ENCODE measurements at places on chromosomes 3 and 15.
A peak's percentile ranks its signal among the peaks of the same experiment; 100 is the strongest.

DNA sequence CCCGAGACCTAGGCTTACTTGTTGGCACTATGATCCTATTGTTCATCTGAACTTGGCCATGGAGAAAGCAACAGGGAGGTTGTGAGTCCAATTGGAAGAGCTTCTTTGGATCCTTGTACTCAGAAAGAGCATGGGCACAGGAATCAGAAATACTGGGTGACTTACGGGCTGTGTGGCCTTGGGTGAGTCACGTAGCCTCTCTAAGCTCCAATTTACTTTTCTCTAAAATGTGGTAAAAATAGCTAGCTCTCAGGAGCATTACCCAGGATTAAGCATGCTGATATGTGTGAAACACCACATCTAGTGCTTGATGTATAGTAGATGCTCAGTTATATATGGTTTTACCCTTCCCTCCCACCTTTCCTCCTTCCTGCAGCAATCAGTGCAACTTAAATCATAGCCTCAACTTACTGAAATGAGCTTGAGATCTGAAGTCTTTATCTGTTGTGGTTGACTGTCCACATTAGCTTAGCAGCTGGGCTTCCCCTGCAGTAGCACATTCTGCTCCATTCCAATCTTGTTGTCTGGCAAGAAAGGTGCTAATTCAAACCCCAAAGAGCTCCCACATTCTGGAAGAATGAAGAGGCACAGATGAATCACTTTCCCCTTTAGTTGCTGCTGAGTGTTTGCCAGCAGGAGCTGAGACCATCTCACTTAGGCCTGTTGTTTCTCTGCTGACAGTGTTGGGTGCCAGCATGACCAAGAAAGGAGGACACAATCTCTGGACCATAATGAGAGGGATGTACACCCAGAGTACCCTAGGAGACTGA, 299.1 kb upstream of the TRIM42 start:
- no peak for DNase-seq

GRCh38 chr3:41117398-41117870, 81.9 kb upstream of the CTNNB1 start:
- DNase-seq = peak; percentile 95

GRCh38 chr3:36663666-36664291, 100.6 kb downstream of the DCLK3 start:
- no peak for DNase-seq

DNA sequence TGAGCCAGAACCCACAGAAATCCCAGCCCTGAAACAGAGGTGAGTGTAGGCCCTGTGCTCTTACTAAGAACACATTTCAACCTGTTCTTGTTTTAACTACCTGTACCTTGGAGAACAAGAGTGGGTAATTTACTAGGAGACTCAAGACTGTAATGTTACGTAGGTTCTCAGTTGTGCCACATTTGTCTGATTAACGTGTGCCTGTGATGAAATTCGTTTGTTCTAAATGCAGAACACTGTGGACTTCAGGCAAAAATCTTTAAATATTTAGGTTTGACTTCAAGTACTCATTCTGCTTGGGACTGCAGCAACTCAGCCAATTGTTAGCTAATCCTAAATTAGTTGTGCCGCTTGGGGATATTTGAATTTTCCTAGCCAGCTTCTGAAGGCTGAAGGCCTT, 28.3 kb downstream of the GTF2E1 start:
- no peak for DNase-seq

DNA sequence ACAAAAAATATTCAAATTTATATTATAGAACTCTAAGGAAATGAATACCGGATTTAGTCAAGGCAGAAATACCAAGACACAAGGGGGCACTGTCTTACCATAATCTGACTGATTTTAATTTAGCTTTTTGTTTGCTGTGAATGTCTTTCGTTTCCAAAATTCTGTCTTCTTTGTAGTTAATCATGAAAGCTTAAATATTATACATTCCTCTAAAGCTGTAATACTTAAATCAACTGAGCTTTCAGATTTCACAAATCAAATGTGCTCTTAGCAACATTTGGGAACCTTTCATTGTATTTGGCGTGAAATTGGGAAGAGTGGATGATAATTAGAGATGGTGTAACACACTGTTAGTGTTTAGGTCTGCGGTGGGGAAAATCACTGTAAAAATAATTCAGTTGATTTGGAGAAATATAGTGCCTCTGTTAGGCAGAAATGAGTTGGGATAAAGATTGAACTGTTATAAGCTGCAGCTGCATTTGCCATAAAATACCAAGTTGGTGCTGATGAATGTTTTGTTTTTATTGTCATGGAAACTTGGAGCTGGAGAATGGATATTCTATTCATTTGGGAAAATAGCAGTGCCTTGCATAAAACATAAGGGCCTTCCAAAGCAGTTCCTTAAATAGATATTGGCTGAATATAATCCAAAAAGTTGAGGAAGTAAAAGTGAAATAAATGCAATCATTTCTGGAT, 228.2 kb downstream of the TCF12 start:
- DNase-seq = peak; percentile 30

Data from H4 (cell line).